ENCODE measurements at places on chromosomes 4 and X.

DNA sequence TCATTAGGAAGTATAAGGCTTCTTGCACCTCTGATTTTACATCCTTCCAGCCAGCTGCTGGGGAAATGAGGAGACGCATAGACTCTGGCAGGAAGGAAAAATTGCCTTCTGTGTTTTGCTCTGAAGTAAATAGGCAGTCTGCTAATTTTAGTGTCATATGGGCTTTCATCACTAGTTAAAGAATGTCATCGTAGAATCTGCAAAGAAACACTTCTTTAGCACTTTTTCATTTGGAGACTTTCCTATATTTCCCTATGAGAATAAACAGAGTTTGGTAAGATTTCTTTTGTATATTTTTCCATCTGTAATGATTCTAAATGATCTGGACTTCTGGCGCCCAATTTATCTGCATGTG, 3.3 kb downstream of the ADGRL3 start:
- no peak for DNase-seq

- no peak for DNase-seq
Measured at GRCh38 chr4:118340109-118340508, 12.7 kb downstream of the PRSS12 start.

DNA sequence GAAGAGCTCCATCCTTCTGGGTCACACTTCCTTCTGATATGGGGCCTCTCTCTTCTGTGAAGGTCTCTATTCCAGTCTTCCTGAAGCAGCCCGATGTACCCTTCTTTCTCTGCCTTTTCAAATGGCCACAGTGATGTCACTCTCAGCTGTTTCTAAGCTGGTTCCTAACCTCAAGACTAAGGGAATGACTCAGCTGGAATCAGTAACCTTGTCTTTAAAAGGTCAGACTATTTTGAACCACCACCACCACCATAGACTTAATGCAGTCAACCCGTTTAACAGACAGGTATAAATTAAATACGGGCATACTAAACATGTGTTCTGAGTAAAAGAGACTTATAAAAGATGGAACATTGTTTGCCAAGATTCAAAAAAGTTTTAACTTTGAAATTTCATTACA, 121.0 kb downstream of the PPA2 start:
- DNase-seq = no peak

DNA sequence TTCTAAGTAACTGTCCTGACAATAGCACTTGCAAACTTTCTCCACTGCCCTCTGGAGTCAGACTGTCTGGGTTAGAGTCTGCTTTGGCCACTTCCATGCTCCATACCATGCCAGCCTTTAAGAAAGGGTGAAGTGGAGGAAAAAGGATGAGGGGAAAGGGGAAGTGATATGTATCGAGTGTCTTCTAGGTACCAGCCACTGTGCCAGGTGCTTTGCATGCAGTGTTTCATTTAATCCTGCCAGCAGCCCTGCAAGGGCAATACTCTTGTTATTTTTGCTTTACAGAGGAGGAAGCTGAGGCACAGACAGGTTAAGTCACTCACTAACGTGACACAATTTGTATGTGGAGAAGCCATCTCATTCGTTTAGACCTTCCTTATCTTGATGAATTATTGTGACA, 55.6 kb downstream of the RTL9 start:
- DNase-seq = no peak

- no peak for DNase-seq
Measured at GRCh38 chr4:156677131-156677531, 294.5 kb downstream of the PDGFC start.

GRCh38 chrX:110448459-110448858, 89.8 kb downstream of the RTL9 start:
- DNase-seq = no peak
